ENCODE measurements at places on chromosomes 13 and 19. TPM values are rescaled to one million over a fixed set of nuclear protein-coding genes. Genes with fewer than 3 reads are reported as not detected.

GRCh38 chr19:49393881-49394280 is 5.8 kb downstream of the KASH5 start:
- no peak for DNase-seq

GRCh38 chr13:21590231-21590630 is 13.7 kb downstream of the MICU2 start:
- DNase-seq: no peak

DNA sequence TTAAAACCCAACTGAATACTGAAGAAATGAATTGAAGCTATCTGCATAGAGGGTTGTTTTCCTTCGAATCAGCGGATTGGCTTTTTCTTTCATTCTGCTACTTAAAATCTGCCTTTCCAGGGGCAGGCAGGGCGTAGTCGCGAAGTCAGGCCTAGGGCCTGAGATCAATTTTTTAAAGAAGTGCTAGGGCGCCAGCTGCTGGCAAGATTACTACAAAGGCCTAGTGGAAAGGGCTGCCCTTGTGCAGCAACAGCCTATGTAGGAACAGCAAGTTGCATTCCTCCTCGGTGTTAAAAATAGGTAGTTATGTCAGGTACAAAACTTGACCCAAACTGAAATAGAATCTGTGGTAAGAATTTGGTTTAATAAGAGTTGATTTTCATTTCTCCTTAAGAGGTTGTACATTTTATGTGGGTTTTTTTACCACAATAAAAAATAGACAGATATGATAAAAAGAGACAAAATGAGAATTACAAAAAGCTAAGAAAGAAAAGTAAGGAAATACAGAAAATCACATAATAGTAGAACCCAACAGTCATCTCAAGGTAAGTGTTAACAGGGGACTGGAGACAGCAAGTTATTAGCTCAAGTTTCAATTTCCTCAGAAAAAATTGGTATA is 9.5 kb upstream of the URAD start:
- peak; percentile 68 for DNase-seq

DNA sequence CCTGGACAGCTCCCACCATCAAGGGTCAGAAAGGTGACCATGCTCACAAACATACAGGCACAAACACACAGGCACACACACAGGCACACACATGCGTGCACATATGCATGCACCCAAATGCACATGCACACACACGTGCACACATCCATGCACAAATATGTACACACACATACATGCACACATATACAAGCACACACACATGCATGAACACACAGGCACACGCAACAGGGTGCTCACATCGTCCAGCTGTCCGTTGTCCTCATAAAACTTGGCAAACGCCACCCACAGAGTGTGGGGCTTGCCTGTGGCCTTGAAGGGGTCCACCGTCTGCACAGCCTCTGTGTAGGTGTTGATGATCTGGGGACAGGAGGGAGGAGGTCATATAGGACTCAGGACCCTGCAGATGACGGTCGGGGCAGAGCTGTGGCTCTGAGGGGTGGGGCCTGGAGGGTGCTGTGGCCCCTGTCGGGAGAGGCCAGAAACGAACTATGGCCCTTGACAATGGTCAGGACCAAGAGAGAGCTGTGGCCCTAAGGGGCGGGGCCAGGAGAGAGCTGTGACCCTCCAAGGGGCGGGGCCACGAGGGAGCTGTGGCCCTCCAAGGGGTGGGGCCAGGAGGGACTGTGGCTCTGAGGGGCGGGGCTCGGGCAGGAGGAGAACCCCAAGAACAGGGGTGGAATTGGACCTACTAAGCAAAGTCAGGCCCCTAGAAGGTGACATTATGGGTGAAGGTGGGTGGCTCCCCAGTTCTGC is 6.2 kb downstream of the XAB2 start:
- DNase-seq: no peak

Gene ZNF729
- total RNA-seq: 6.2 TPM

DNA sequence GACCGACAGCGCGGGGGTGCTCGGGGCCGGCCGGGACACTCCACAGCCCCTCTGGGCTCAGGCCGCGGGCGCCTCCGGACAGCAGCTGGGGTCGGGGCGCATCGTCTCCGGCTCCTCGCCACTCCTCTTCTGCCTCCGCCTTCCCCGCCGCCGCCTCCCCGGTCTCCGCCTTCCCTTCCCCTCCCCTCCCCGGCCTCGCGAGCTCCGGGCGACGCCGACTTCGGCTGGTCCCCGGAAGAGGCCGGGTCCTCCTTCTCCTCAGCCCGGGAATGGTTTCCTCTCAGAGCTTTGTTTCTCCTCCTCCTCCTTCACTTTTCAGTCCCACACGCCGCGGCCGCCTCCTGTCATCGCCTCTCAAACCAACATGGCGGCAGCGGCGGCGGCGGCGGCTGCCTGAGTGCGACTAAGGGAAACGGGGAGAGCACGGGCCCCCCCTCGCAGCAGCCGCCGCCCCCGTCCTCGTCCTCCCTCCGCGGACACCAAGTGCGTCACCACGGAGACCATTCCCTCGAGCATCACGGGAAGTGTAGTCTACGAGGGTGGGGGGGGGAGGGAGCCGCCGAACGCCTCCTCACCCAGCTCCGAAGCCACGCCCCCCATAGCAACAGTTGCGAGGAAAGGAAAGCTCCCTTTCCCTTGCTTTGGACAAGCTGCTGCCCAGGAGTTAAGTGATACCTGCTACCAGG is at the start of gene UBL3:
Gene UBL3 (minus strand): TSS at position 405 of the 686 bp plus-strand sequence. CDS start 1,079 bp downstream, outside the sequence.
- DNase-seq: peak; percentile 98

Gene IGSF23
- 0.37 TPM for total RNA-seq

DNA sequence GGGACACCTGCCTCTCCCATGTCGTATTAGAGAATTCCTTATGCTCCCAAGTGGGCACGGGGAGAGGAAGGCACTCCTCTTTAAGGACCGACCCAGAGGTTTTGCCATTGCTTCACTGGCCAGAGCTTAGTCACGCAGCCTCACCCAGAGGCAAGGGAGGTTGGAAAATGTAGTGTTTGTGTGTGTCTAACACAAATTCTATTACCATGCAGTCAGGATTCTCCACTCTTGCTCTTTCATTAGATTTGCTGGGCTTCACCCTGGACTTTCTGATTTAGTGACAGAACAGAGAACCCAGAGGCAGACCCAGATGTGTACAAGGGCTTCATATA is 14.6 kb upstream of the NCCRP1 start:
- no peak for DNase-seq

Gene FXYD1
- total RNA-seq: 2.3 TPM
